ENCODE measurements at places on chromosomes 12 and 14.

GRCh38 chr12:17017402-17017801, 411.4 kb upstream of the LMO3 start:
- no peak for DNase-seq

DNA sequence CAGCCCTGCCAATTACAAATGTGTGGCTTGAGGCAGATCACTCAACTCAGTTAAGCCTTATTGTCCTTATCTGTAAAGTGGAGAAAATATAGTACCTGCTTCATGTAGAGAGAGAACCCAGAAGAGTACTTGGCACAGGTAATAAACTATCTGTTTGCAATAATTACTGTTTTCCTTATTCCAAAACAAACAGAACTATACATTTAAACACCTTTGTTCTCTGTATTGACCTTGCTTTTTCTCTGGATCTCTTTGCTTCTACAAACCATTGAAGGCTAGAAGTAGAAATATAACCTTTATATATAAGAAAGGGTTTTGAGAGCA, 70.8 kb upstream of the SRSF5 start:
- DNase-seq, result no peak

DNA sequence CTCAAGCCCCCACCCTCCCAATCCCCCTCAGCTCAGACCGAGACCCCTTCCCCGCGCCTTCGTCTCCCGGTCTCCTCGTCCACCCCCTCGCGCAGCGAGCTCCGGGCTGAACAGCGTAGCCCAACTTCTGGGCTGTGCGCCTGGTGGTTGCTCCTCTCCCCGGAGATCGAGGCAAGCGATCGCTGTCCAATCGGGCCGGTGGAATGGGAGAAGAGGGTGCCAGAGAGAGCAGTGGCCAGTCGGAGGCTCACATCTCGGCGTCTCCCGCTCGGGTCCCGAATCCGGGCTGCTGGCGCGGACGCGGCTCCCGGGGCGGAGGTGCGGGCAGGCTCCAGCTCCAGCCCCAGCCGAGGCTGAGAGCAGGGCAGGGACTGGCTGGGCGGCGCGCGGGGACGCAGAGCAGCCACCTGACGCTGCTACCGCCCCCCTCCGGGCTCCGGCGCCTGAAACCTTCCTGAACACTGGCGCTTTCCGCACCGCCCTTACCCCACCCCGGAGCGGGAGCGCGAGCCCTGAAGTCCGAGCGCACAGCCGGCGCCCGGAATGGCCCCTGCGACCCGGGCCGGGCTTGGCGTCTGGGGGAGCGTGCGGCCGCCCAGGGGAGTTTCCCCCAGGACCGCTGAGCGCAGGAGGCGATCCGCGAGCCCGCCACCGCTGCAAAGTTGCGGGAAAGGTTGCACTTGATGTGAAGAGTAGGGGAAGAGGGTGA, 508 bp upstream of the KCNH5 start:
- no peak for DNase-seq

DNA sequence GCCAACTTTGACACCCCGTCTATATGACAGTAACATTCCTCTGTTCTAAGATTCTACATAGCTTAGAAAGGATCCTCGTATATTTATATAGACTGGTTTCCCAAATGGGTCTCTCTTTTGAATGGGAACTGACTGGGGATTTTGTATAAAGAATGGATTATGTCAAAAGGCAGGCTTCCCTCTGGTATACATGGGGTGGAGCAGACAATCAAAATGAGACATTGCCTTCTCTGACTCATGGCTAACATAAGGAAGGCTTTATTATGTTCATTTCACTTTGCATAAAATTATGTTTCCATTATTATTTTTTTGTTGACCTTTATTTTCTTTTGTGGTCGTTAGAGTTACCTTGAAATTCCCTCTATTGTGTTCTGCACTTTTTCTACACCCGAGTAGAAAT, 211.1 kb downstream of the ALG10B start:
- no peak for DNase-seq

GRCh38 chr14:53715193-53715721, 241.4 kb downstream of the BMP4 start:
- DNase-seq, result no peak

- peak; percentile 19 for DNase-seq
Observed at GRCh38 chr12:69284131-69284530, 44.8 kb downstream of the CPSF6 start.

- no peak for DNase-seq
Observed at GRCh38 chr12:111838353-111838752, 3.7 kb upstream of the MAPKAPK5 start.

GRCh38 chr12:107557589-107558100, 128.0 kb upstream of the PWP1 start:
- no peak for DNase-seq

DNA sequence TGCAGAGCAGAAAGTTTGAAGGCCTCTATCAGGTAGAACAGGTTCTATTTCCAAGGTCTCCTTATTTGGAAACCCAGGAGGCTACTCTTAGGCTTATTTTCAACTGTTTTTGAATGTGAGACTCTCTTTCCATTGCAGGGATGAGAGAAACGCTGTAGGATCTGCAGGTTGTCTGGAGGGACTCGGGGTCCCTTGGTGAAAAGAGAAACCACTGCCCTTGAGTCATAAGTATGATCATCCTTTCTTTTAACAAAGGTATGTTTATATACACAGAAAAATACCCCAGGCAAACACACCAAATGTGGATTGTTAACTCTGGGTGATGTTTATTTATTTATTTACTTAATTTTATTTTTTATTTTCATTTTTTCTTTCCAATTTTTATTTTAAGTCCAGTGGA, 57.8 kb upstream of the MAX start:
- DNase-seq, result no peak

DNA sequence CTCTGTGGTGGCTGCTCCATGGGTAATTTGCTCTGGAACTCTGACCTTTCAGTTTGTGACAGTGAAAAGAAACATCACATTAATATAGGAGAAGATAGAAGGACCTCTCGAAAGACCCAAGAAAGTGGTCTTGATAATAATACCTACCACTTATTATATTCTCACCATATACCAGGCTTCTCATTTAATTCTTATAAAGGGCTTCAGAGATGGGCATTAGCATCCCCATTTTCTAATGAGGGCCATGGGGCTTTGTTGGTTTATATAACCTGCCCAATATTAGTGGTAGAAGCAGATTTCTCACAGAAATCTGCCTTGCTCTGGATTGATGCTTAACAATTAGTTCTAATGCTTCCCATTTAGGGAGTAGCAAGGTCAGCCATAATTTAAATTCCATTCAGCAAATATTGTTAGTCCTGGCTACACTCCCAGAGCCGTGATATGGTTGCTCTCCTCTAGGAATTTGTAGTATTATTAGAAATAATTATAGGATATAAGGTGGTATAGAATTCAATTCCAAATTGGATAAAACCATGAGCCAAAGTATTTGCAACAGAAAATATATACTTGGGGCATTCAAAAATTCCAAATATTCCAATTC, 7.4 kb upstream of the AMIGO2 start:
- DNase-seq, result no peak

DNA sequence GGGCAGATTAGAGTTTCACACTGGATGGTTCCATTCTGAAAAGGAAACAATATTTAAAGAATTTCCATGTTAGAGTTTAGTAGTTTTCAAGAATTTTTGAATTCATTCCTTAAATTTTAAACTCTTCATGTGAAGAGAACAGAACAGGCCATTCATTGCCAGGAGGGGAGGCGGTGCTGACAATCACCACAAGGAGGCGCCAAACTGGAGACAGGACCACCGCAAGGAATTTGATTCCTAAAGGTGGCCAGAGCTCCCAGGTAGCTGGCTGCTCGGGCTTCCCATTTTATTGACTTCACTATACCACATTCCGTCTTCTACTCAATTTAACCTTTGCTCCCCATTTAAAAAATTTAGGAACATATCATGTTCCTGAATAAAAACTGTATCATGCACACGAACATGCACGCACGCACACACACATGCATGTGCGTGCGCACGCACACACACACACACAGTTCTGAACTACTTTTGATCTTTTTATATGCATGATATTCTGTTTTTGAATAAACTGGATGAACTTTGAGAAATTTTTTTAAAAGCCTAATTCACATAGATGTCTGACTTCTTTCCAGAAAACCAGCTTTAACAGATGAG, 101.2 kb downstream of the NELL2 start:
- DNase-seq, result peak; percentile 62

Measured in CD4-positive, alpha-beta T cell treated with Interleukin-21 for 1 hour (primary cell).